LHCN-M2 (cell line): ENCODE measurements at places on chromosomes 1 and 21. TPM values are rescaled to one million over a fixed set of nuclear protein-coding genes. Genes with fewer than 3 reads are reported as not detected.
A peak's percentile ranks its signal among the peaks of the same experiment; 100 is the strongest.

GRCh38 chr21:28731700-28732321 is 260.9 kb downstream of the LTN1 start:
- DNase-seq: no peak

- DNase-seq: no peak
These were observed 5.1 kb downstream of the AHCYL1 start for GRCh38 chr1:109989506-109990301.

DNA sequence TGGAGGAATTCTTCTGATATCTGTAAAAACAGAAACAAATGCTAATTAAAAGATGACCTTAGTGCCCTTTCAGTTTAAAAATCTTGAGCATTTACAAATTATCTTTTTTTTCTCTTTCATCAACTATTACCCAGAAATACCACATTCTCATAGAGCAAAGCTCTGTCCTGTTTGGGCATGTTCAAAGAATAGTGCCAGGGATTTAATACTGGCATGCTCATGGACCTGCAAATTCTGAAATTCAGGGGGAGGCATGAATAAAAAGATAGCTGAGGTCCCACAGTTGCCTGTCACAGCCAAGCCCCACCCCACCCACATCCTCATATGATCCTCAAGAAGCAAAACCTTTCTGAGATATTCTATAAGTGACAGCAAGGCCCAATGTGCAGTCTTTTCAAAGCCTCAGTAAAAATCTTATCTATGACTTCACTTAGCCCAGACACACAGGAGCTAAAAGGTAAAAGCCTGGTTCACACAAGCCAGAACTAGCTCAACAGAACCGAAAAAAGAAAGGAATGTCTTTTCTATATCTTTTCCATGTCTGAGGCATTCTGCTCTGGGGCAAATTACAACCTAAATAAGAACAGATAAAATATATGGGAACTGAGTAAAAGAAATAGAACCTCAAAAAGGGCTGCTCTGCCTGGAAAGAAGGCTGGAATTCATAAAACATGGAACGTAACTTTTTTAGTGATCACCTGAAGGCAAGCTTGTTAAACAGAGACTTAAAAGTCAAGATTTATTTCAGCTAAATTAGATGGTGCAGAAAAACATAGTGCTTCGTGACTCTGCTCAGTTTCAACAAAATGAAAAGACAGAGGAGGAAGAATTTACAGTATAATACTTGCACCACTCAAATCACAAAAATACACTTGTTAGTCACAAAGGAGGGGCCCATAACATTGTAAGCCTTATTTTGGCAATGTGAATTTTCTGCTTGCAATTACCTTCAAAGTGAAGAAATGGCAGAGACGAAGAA is 11.0 kb downstream of the WLS start:
- DNase-seq: no peak

DNA sequence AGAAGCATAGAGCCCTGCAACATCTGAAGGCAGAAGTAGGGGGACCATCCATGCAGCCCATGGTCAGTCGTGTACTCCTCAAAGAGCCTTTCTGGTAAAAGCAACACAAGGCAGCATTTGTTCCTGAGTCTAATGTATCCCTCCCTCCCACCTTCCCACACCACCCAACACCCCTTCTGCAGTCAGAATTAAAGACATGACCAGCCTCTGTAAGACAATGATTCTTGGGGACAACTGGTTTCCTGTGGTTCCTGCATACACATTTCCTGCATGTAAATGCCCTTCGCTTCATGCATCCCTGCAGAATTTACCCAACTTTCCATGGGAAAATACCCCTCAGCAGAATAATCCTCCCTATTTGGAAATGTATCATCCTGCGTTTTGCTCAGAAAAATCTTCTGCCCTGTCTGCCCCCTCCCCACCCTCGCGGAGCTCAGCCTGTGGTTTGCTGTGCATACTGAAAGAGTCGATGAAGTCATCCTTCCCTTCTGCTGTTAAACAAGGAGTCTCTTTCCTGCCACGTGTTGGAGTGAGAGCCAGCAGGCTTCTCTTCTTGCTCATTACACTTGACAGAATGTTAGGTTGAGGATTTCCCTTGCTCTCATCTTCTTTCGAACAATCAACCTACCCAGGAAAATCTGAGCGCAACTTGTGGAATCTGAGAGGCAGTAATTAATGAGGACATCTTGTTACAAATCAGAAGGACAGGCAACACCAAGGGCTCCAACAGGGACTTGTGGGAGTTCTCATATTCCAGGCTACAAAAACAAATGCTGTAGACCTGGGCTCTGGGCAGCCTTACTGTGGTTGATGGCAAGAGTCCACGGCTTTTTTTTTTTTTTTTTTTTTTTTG is 4.7 kb downstream of the TNN start:
- DNase-seq: peak; percentile 47

DNA sequence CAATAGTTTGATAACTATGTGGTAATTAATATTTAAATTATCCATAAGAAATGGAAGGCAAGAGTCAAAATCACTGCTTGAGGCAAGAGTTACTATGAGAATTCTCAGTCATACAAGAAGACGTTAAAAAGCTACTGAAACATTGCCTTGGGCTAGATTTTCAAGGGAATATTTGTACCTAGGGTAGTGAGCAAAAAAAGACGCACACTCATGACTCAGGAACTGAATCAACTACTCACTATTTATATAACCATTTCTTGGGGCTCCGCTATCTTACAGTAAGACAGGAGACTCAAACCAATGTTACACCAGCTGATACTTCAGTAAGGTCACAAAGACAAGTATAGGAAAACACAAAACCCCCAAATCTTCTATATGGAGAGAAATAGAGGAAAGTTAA is 151.5 kb upstream of the RNPC3 start:
- no peak for DNase-seq

DNA sequence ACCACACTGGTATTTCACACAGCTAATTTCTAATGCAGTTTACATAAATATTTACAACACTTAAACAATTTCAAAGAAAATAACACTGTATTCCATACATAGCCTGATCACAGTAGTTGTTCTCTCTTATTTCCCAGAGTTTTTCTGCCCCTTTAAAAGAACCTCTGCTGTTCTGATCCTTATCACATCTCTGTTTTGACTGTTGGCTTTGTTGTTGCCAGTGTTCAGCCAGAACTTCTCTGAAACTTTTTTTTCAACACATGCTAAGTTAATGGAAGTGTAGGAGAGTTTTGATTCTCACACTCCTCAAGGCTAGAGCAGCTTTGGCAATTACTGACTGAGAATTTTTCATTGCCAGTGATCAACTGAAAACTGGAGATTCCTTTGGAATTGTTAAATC is 11.1 kb downstream of the SELE start:
- DNase-seq: no peak

GRCh38 chr1:147773215-147773715 is 12.9 kb upstream of the GJA5 start:
- DNase-seq: no peak

- DNase-seq: no peak
These were observed 61.3 kb downstream of the FAF1 start for GRCh38 chr1:50898773-50899172.

DNA sequence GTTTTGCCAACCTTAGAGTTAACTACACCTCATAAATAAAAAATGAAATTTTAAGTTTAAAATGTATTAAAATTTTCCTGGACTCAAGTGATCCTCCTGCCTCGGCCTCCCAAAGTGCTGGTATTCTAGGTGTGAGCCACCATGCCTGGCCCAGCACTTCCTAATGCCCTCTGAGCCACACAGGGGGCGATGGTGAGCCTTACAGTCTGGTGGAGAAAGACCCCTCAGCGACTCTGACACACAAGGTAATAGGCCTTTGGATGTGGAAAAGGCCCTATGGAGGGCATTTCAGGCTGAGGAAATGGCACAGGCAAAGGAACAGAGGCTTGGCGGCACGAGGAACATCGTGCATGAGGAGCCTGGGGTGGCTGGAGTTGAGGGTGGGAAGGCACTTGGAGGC is 6.7 kb downstream of the CITED4 start:
- no peak for DNase-seq

DNA sequence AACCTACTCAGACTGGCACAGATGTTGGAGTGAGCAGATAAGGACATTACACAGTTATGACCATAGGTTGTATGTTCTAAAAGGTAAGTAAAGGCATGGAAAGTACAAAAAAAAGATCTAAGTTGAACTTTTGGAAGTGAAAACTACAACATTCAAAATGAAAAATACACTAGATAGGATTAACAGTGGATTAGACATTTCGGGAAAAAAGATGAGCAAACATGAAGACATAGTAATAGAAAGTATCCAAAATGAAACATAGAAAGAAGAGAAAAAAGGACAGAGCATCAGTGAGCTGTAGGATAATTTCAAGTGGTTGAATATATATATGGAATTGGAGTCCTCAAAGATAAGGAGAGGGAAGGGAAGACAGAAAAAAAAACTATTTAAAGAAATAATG is 34.0 kb upstream of the CR2 start:
- no peak for DNase-seq

GRCh38 chr1:212062832-212063438 is 27.4 kb downstream of the DTL start:
- DNase-seq: peak; percentile 46

GRCh38 chr1:82065916-82066315 is 265.2 kb downstream of the ADGRL2 start:
- no peak for DNase-seq

GRCh38 chr21:31386006-31386405 is 41.9 kb upstream of the TIAM1 start:
- DNase-seq: no peak

- no peak for DNase-seq
These were observed 11.1 kb downstream of the BARHL2 start for GRCh38 chr1:90705956-90706355.

The PRAMEF15 gene
- not detected in 2 replicates for total RNA-seq

The OR2M3 gene
- total RNA-seq: not detected in 2 replicates

GRCh38 chr1:96214982-96215381 is 506.6 kb upstream of the PTBP2 start:
- no peak for DNase-seq
